HFFc6 (cell line): ENCODE measurements at places on chromosomes 5 and 9.

GRCh38 chr9:81669866-81670265 lies 19.5 kb downstream of the TLE1 start:
- DNase-seq, result no peak

DNA sequence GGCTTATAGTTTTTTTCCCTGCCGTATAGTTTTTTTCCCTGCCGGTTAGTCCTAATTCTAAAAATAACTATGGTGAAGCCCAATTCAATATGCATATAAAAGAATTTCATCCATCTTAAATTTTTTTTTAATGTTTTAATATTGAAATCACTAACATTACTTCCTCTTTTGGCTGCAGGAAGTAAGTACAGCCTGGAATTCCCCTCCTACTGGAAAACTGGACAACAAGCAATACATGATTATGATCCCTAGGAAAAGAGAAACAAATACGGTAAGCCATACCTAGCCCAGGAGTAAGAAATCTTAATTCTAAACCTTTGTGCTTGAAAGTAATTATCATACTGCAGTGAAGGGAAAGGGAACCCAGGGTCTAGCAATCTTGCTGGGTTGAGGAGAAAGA lies 119.0 kb downstream of the NR3C1 start:
- DNase-seq, result no peak

GRCh38 chr9:135049460-135049859 lies 38.0 kb upstream of the OLFM1 start:
- no peak for DNase-seq

- peak; percentile 82 for DNase-seq
Measured at GRCh38 chr5:96297290-96297689, 135.8 kb downstream of the PCSK1 start.

DNA sequence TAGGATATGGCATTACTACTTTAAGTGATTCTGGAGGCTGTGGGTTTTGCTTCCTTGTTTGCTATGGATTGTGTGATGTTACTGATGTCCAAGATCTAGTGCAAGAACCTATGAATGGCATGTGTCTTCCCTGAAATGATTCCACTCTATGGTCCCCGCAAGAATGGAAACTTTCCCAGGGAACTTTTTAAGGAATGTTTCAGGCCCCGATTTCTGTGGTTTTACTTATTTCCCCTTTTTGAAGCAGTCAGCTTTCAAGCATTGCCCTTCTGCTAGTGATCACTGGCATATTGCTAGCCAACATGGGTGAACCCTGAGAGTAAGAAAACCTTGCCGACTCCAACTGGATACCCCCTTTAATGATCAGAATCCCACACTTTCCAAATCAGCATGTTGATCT lies 26.6 kb upstream of the CD180 start:
- no peak for DNase-seq

GRCh38 chr5:78627175-78627574 lies 21.4 kb downstream of the LHFPL2 start:
- no peak for DNase-seq

GRCh38 chr9:129435988-129436717 lies 184.7 kb downstream of the C9orf50 start:
- DNase-seq, result no peak

GRCh38 chr9:89473762-89474469 lies 24.0 kb downstream of the SEMA4D start:
- peak; percentile 3 for DNase-seq

DNA sequence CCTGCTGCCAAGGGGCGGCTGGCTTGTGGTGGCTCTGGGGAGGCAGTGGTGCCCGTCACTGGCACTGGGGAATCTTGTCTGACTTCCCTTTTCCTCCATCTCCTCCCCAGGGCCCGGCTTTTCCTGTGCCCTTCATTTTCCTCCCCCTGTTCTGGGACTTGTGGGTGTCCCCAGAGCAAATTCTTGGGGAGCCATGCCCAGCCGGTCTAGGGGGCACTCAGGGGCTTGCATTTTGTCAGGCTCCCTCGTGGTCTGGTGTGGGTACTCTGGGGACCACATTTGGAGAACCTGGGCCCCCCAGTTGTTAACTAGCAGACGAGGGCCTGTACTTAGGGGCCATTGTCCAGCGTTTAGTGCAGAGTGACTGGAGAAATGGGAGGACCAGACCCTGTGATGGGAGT lies 105.2 kb upstream of the IER5L start:
- DNase-seq, result no peak

- DNase-seq, result no peak
Measured at GRCh38 chr5:25027061-25027460, 382.3 kb upstream of the CDH10 start.

- DNase-seq, result no peak
Measured at GRCh38 chr9:88680505-88681160, 145.7 kb downstream of the NXNL2 start.
